Memory B cell (primary cell): ENCODE measurements at places on chromosomes 7 and 10.

GRCh38 chr7:44292876-44293560, 32.4 kb downstream of the CAMK2B start:
- peaks cover 32% of the 10 kb centered on the region for H3K27me3 ChIP-seq
- no peak overlapping the region for H3K27ac ChIP-seq
- DNase-seq: peak; percentile 10
- no peak overlapping the region for H3K4me3 ChIP-seq

DNA sequence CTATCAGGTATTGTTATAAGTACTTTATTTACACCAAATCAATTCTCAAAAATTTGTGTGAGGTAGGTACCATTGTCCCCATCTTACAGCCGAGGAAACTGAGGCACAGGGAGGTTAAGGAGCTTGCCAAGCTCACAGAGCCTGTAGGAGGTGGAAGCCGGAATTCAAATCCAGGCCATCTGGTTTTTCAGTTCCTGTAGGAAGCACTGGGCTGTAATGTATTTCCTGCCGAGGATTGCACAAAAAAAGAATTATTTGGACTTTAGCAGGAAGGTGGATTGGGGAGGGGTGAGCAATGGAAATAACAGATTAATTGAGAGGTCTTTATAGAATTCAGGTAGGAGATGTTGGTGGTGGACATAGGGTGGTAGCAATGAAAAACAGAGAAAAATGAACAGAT, 315.3 kb upstream of the AUTS2 start:
- DNase-seq: no peak
- no peak overlapping the region for H3K4me3 ChIP-seq
- H3K27me3 ChIP-seq: peaks cover 2% of the 10 kb centered on the region
- H3K4me1 ChIP-seq: peaks cover 2% of the 10 kb centered on the region

DNA sequence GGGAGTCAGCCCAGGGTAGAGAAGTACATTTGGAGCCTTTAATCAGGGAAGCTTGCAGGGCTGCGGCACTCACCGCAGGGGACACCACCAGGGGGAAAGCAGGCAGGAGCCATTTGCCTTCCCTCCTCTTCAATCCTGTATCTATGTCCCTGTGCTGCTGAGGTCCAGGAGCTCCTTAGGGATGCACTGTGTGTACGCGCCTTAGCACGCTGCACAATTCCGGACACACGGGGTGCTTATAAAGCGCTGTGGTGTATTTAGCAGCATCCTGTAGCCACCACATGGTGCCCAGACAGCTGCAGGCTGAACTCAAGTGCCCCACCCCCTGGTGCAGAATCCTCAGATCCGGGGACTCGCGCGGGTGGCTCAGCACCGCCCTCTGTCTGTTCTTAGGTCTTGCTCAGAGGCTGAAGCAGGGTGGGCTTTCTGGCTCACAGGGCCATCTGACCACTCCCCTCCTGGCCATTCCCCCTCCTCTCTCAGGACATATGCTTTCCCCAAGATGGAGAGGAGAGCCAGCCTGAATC, 421.4 kb downstream of the SDK1 start:
- H3K36me3 ChIP-seq: no peaks in the 10 kb centered on the region
- no peak overlapping the region for H3K4me3 ChIP-seq
- H3K27me3 ChIP-seq: peaks cover 2% of the 10 kb centered on the region
- no peak for DNase-seq

DNA sequence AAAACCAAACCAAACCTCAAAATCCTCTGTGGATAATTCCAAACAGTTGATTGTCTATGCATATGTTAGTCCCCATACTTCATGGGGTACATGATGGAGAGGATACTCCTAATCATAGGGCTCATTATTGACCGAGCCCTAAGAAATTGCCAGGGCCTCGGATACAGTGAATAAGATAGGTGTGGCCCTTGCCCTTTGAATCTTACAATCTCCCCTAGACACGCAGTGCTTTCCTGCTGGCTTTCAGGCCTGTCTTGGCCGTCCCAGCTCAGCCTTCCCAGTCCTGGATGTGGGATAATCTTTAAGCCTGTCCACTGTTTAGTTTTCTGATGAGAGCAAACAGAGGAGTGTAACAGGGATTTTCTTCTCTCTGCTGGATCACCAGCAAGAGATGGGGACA, 161.8 kb downstream of the TMEM178B start:
- H3K4me1 ChIP-seq: no peaks in the 10 kb centered on the region
- DNase-seq: no peak
- H3K27me3 ChIP-seq: peaks cover 13% of the 10 kb centered on the region
- no peaks in the 10 kb centered on the region for H3K36me3 ChIP-seq
- H3K27ac ChIP-seq: no peak overlapping the region
- H3K4me3 ChIP-seq: no peak overlapping the region

DNA sequence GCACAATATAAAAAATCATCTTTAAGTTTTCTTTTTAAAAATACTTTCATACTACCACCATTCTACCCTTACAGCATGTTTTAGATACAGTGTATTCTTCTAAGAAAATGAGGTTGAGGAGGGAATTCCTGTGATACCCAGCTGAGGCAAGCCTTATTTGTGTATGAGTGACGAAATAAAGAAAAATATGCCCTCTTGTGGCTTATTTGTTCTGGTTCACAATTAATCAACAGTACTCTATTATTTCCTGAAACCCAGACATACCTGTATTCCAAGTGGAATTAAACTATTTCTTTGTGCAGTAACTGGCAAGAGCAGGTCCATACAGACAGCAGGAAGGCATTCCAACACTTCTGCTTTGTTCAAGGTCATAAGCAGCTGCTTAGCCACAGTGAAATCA, 4.5 kb upstream of the SEMA3D start:
- no peak overlapping the region for H3K4me3 ChIP-seq
- DNase-seq: no peak
- H3K27ac ChIP-seq: no peak overlapping the region
- H3K36me3 ChIP-seq: no peaks in the 10 kb centered on the region
